DMS53 (cell line): ENCODE measurements at places on chromosomes 13 and 19.

DNA sequence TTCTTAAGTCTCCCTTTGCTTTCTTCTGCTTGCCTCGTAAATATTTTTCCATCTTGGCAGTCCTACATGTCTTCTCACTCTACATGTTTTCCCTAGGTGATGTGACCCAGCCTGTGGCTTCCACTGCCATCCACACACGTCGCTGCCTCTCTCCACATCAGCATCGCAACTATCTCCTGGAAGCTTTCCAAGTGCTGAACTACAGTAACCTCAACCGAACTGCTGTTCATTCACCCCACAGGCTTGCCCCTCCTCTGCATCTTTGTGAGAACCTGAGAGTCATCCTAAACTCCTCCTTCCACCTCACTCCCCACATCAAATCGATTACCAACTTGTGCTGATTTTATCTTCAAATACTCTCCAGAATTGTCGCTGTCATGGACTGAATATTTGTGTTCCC, 41.2 kb upstream of the USPL1 start:
- no peak for DNase-seq

DNA sequence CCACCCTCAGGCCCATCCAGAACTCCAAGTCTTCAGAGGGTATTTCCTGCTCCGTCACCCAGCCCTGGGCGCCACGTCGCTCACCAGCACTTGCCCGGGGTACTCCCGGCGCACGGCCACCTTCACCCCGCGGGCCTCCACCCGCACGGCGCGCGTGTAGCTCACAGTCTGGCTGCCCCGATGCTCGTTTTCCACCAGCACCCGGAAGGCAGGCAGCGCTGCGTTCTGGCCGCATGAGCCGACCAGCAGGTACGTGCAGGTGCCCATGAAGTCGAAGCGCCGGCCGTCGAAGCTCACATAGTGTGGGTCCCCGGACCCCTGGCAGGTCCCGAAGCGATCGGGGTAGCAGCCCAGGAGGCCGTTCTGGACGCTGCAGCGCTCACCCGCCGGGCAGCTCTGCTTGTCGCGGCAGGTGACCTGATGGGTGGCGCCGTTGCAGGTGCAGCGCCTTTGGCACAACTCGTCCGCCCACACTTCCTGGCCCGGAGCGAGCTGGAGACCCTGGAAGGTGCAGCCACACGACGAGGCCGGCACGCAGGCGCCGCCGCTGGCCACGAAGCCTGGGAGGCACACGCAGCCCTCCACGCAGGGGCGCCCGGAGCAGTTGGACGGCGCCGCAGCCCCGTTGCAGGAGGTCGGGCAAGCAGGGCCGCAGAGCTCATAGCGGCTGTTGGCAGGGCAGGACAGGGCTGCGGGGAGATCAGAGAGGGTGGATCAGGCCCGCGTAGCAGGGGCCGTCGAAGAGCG, 19.2 kb downstream of the FCGBP start:
- peak; percentile 91 for DNase-seq

DNA sequence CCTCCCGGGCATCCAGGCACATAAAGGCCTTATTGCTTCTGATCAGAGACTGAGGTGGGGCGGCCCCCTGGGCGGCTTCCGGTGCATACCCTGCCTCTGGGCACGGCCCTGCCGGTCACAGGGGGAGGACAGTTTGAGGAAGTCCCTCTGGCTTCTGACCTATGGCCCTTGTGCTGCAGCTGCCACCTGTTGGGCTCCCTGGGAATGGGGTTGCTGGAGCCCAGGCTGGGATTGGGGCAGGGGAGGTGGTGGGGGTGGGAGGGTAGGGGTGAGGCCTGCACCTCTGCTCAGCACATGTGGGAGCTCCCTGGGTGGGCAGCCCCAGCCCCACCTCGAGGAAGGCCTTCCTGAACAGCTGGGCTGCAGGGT, 10.7 kb downstream of the ANO8 start:
- no peak for DNase-seq

DNA sequence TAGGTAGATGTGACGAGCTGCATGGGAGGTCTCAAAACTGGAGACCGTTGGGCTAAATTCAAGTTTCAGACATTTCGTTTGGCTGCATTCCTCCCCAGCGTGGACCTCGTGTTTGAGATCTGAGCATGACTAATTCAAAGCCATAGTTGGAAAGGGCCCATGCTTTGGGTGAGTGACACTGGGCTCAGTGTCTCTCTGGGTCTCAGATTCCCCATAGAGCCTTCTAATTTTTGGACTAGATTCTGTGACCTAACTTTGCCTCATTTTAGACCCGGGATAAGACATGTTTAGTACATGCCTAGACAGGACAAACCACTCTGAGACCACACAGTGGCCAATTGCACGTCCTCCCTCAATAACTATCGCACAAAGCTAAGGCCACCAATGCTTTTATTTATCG, 16.6 kb downstream of the CKM start:
- no peak for DNase-seq

- DNase-seq = peak; percentile 19
Measured at GRCh38 chr13:73060251-73061160, 1.7 kb downstream of the KLF5 start.

DNA sequence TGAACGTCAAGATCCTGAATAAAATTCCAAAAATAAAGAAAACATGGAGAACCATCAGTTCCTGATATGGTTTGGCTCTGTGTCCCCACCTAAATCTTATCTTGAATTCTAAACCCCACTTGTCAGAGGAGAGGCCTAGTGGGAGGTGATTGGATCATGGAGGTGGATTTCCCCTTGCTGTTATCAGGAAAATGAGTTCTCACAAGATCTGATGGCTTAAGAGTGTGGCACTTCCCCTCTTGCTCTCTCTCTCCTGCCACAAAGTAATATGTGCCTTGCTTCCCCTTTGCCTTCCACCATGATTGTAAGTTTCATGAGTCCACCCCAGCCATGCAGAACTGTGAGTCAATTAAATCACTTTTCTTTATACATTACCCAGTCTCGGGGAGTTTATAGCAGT, 827.4 kb downstream of the GPC5 start:
- DNase-seq = no peak

DNA sequence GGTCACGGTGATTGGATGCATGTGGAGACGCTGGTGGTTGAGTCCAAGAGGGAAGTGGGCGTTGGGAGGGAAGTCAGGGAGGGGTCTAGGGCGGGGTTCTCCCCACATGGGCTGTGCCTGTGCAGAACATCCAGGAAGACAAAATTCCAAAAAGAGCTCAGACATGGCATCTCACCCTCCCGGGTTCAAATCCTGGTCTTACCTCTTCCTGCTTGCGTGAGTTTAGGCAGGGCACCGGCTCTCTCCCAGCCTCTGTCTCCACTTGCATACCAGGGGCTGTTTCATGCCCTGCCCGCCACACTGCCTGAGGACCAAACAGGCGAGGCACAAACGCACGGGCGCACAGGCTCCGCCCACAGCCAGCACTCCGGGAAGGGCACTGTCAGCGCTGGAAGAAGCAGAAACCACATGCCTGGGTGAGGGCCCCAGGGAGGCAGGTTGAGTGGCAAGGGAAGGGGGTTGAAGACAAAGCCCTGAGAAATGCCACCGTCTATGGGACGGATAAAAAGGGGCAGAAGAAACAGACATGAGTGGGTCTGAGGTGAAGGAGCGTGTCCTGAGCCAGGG, 123.6 kb upstream of the SOX1 start:
- DNase-seq = no peak

GRCh38 chr13:59706101-59706976, 457.4 kb downstream of the DIAPH3 start:
- no peak for DNase-seq

- DNase-seq = no peak
Measured at GRCh38 chr13:103759361-103759760, 693.1 kb upstream of the SLC10A2 start.

DNA sequence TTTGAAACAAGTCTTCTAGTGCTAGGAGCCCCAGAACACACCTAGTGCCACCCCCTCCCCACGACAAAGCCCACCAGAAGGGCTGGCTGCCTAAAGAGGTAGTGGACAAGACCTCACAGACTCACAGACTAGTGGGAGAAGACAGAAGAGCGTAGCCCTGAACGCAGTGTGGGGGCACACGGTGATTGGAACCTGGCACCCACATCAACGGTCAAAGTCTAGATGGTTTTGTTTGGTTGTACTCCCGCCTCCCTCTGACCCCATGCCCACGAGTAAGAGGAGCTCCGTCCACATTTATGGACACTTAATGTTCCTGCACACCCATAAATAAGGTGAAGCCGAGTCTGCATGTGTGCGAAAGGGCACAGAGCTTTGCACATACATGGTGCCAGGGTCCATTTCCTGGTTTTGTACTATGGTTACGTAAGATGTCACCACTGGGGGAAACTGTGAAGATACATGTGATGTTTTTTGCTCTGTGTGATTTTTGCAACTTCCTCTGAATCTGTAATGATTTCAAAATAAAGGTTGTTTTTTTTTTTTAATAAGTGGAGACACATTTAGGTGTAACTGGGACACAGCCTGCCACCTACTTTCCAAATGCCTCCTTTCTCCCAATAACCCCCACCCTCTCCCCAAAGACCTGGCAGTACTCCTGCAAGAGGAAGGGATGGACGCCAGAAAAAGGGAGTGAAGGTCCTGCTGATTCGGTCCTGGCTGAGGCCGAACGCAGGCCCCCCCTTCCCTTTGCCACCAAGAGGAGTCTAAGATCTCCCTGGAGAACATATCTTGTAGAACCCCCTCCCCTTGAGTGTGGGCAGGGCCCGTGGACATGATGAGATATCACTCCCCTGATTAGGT, 72.8 kb downstream of the GNG7 start:
- no peak for DNase-seq

GRCh38 chr19:31390711-31391110, 41.5 kb upstream of the TSHZ3 start:
- no peak for DNase-seq

DNA sequence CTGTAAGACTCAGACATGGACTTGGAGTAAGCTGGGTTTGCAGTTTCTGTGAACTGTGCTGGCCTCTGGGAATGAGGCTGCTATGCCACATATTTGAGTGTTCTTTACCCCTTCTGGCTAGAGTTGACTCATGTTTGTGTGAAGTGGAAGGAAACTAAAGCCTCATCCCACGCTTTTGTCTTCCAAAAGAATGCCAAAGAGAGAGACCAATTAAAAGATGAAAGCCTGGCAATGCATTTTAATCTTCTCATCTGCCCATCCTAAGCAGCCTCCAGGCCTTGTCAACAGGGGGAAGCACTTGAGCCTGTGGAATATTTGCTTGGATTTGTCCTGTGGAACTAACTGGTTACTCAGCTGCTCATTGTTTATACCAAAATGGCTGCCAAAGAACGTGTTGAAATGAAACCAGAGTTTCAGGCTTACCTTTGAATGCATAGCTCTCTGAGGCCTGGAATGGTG, 49.1 kb downstream of the LMO7 start:
- peak; percentile 86 for DNase-seq

GRCh38 chr13:89520468-89520867, 1827.0 kb upstream of the MIR17HG start:
- DNase-seq = peak; percentile 55

DNA sequence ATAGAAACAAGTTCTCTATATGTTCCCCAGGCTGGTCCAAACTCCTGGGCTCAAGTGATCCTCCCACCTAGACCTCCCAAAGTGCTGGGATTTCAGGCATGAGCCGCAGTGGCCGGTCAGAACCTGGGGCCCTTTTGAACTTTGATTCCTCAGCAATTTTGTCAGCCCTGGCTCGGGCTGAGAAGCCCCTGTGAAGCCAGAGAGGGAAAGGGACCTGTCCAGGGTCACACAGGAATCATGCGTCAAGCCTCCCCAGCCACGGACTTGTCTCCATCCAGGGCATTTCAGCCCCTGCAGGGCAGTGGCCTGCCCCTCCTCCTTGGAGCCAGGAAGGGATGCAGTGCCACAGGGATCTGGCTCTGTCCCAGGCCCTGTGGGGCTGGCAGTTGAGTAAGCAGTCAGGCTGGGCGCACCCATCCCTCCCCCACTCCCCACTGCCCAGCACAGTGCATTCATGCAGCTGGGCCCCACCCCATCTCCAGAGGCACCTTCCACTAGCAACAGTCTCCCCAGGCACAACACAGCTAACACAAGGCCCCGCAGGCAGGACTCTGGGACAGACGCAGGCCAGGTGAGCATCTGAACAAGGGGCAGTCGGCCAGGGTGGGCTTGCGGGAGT, at the start of gene CAPS:
Gene CAPS, plus strand, starts transcription at position 516 of the 619 bp plus-strand sequence. CDS start 153 bp downstream, outside the sequence.
- DNase-seq = no peak

GRCh38 chr19:10981252-10981895, 20.5 kb downstream of the SMARCA4 start:
- DNase-seq = peak; percentile 10

GRCh38 chr13:83940742-83941141, 58.5 kb upstream of the SLITRK1 start:
- no peak for DNase-seq

GRCh38 chr13:98983182-98983581, 5.3 kb upstream of the DOCK9 start:
- no peak for DNase-seq

- DNase-seq = no peak
Measured at GRCh38 chr19:31272583-31273106, 76.6 kb downstream of the TSHZ3 start.

- DNase-seq = no peak
Measured at GRCh38 chr13:77521595-77522367, 13.7 kb upstream of the SCEL start.

DNA sequence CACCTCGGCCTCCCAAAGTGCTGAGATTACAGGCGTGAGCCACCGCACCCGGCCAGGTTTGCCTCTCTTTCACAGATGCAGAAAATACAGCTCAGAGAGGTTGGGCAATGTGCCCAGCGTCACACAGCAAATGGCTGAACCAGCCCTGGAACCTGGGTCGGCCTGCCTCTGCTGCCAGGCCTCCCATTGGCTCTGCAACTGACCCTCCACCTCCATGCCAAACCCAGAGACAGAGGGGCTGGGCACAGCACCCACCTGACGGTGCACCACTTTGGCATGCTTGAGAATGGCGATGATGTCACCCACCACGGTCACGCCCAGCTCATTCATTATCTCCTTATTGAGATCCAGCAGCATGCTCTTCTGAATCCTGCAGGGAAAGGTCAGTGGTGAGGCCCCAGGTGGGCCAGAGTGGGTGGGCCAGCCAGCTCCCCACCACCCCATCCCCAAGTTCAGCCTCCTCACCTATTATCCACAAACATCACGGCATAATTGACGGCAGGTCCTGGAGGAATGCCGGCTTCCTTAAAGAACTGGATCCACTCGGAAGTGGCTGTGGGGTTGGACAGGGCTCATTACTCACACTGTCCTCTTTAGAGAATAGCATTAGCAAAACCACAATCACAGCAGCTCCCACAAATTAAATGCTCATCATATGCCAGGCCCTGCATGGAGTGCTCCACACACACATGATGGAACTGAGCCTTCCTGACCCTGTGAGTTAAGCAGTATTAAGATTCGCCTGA, 12.2 kb downstream of the C19orf47 start:
- DNase-seq = no peak
